ENCODE measurements at places on chromosomes 11 and 22.

GRCh38 chr11:112289588-112290492 lies 29.2 kb upstream of the PLET1 start:
- DNase-seq, result peak; percentile 68

- DNase-seq, result no peak
Observed at GRCh38 chr22:35381424-35382009, 621 bp downstream of the HMOX1 start.

GRCh38 chr11:100359281-100359680 lies 327.8 kb upstream of the ARHGAP42 start:
- no peak for DNase-seq

DNA sequence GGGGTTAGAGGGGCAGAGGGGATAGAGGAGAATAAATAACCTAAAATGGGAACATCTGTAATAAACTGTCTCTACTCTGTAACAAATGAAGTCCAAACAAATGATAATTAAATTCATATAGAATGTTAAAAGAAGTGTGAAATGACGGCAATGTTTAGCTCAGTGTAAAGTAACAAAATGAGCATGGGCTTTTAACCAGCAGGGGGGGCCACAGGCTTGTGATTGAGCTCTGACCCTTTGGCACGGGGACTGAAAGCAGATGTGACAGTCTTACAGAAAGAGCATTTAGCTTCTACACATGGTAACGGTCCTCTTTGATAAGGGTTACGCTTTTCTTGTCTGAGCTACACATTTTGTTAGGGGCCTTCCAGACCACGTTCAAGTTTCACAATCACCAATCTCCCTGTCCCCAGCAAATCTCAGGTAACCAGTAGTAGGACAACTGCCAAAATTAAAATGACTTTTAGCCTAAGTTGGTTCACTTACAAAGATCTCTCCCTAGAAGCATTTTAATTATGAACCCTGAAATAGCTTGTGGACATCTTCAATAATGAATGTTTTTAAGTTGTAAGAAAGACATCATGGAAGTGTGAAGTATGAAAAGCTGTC lies 262.5 kb downstream of the DCDC1 start:
- DNase-seq, result peak; percentile 81

GRCh38 chr11:104390651-104391050 lies 226.7 kb upstream of the PDGFD start:
- DNase-seq, result no peak
